ENCODE measurements at places on chromosomes 16 and 17. TPM values are rescaled to one million over a fixed set of nuclear protein-coding genes. Genes with fewer than 3 reads are reported as not detected.

- DNase-seq = no peak
These were observed 27.7 kb upstream of the CLEC18B start for GRCh38 chr16:74448990-74449389.

- no peak for DNase-seq
These were observed 47.0 kb downstream of the MYO18A start for GRCh38 chr17:29133121-29133713.

DNA sequence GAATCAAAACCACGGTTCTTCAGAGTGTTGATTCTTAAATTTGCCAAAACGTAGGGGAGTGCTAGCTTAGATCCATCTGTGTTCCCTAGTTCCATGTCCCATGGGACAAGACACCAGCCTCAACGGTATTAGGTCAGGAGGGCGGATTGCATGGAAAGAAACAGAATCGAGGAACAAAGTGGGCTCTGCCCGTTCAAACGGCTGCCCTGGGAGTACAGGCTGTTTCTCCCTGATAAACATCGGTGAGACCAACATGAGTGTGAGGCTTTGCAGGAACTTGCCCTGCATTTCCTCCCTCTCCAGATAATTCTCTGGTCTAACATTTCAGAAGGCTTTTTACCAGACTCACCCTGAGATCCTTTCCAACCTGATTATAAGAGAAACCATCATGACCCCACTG lies 82.2 kb downstream of the MRM3 start:
- no peak for DNase-seq

PDIA2 gene
- 2.7 TPM for total RNA-seq

CCR7 gene
- not detected for total RNA-seq

DNA sequence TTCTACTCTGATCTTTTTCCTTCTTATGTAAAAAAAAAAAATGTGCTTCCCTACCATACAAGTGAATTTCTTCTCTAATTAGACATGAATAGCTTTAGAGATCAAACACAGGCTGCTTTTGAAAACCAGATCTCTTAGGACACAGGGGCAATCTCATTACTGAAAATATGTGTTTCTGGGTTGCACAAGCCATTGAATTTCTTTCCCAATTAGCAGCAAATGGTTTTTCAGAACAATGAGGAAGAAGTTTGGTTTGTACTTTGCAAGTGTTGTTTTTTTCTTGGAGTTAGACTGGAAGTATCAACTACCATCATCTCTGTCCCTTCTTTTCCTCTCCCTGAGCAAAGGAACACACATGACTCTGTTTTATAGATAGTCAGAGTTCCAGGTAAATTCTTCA lies 5.6 kb upstream of the ANKS4B start:
- no peak for DNase-seq

DNA sequence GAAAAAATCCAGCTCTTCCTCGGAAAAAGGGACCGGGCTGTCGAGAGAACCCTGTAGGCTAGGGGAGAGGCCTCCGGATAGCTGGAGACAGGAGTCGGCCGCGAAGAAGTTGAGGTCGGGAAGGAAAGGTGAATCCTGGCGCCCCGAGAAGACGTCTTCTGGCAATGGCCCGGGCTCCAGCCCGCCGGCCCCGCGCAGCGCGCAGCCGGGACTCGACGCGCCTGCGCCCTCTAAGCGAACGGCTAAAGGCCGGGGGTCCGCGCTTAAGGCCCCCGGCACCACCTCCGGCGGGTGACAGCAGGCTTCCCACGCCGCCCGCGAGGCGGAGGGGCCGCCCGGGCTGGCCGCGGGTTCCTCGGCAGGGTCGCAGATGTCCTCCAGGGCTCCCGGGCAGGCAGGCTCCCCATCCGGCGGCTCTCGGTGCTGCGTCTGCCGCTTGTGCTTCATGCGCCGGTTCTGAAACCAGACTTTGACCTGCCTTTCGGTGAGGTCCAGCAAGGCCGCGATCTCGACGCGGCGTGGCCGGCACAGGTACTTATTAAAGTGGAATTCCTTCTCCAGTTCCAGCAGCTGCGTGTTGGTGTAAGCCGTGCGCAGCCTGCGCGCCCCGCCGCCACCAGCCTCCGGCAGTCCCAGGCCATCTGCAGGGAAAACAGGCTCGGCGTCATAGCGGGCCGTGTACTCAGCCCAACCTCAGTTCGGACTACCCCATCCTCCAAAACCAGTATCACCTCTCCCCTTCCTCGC lies 1.6 kb downstream of the HOXB2 start:
- DNase-seq = no peak

GRCh38 chr17:60573236-60574051 lies 26.5 kb upstream of the PPM1D start:
- DNase-seq = no peak

GRCh38 chr17:78174346-78174869 lies 6.0 kb downstream of the SYNGR2 start:
- DNase-seq = no peak

GRCh38 chr16:46817961-46818360 lies 13.0 kb downstream of the C16orf87 start:
- no peak for DNase-seq

DNA sequence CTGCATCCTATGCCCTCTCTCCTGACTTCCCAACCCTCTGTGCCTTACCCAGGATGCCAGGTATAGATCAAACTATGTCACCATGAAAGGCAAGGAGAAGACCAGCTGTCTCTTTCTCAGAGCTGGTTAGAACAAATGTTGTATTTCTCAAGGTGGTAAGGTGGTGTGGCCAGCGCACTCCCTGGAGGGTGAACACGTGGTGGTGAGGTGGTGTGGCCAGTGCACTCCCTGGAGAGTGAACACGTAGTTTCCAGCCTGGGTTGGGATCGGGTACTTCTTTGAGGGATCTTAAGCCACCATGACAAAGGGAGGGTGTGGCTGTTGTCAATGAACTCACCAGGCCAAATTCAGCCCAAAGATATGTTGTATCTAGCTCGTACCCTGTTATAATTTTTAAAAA lies 26.8 kb downstream of the KATNIP start:
- no peak for DNase-seq

All from mesothelial cell of epicardium (in vitro differentiated cells).